ENCODE measurements at places on chromosomes 13 and 19.

- H3K36me3 ChIP-seq = no peaks in the 10 kb centered on the region
- no peak for DNase-seq
- no peaks in the 10 kb centered on the region for H3K27me3 ChIP-seq
- no peak overlapping the region for H3K27ac ChIP-seq
Observed at GRCh38 chr19:3084943-3085342, 9.2 kb upstream of the GNA11 start.

- no peak overlapping the region for H3K4me3 ChIP-seq
- no peaks in the 10 kb centered on the region for H3K27me3 ChIP-seq
- peaks cover 2% of the 10 kb centered on the region for H3K36me3 ChIP-seq
- H3K4me1 ChIP-seq = peaks cover 19% of the 10 kb centered on the region
- no peak for DNase-seq
- H3K27ac ChIP-seq = no peak overlapping the region
Observed at GRCh38 chr13:79593641-79594275, 112.8 kb downstream of the NDFIP2 start.

GRCh38 chr13:37047032-37047431 is 12.5 kb downstream of the SUPT20H start:
- no peaks in the 10 kb centered on the region for H3K4me1 ChIP-seq
- H3K4me3 ChIP-seq = no peak overlapping the region
- peaks cover 14% of the 10 kb centered on the region for H3K36me3 ChIP-seq
- H3K27me3 ChIP-seq = no peaks in the 10 kb centered on the region
- no peak for DNase-seq

DNA sequence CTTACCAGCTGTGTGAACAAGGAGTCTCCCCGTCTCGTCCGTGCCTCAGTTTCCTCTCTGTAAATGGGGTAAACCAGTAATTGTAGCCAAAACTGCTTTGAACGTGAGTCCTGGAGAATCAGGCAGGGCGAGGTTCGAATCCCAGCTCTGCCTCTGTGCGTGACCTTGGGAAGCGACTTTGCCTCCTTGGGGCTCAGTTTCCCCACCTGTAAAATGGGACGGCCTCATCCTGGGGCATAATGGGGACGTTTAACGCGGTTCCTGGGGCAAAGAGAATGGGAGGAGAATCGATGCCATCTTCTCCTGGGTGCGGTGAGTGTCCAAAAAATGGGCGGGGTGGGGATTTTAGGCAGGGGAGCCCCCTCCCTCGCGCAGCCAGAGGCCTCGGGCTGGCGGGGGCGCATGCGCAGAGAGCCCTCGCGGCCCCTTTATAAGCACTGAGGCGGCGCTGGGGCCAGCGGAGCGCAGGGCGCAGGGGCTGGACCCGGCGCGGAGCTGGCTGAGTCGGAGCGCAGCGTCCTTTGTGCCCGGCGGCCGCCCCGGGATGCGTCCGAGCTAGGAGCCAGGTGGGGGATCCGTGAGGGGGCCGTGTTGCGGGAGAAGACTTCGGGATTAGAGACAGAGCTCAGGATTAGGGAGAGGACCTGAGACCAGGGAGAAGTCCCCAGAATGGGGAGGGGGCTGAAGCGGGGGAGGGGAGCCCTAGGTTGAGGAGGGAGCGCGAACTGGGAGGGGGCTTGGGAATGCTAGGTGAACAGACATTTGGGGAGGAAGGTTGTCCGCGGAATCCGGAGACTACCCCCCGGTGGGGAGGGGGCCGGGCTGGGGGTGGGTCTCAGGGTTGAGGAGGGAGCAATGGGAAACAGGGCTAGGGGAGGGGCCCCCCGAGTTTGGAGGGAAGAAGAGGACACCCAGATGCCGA is at the start of gene NCAN:
Gene NCAN, plus strand, starts transcription at position 460 of the 922 bp plus-strand sequence. CDS start 4,996 bp downstream, outside the sequence.
- no peaks in the 10 kb centered on the region for H3K4me1 ChIP-seq
- H3K4me3 ChIP-seq = no peak within 1 kb of the TSS
- peaks cover 72% of the 10 kb centered on the region for H3K27me3 ChIP-seq
- no peak for DNase-seq
- no peaks in the 10 kb centered on the region for H3K36me3 ChIP-seq

DNA sequence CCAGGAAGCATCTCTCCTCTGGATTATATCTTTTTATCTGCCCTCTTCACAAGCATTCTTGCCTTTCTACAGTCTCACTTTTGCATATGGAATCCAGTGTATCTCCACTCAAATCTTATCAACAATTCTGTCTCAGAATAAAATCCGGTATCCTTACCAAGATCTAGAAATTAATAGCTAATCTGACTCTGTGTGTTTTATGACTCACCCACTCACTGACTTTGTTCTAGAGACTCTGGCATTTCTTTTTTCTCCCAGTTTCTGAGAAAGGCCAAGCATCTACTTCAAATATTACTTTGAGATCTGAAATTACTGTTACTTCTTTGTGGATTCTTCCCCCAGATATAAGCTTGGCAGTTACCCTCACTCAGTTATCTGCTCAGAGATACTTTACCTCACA is 913.5 kb upstream of the ATXN8OS start:
- no peak for DNase-seq
- no peak overlapping the region for H3K27ac ChIP-seq
- no peaks in the 10 kb centered on the region for H3K36me3 ChIP-seq
- no peak overlapping the region for H3K4me3 ChIP-seq
- H3K4me1 ChIP-seq = no peaks in the 10 kb centered on the region
- no peaks in the 10 kb centered on the region for H3K27me3 ChIP-seq

- H3K27ac ChIP-seq = no peak overlapping the region
- DNase-seq = no peak
- peaks cover 1% of the 10 kb centered on the region for H3K4me1 ChIP-seq
- no peaks in the 10 kb centered on the region for H3K27me3 ChIP-seq
Observed at GRCh38 chr13:35595181-35595580, 118.7 kb upstream of the MAB21L1 start.

DNA sequence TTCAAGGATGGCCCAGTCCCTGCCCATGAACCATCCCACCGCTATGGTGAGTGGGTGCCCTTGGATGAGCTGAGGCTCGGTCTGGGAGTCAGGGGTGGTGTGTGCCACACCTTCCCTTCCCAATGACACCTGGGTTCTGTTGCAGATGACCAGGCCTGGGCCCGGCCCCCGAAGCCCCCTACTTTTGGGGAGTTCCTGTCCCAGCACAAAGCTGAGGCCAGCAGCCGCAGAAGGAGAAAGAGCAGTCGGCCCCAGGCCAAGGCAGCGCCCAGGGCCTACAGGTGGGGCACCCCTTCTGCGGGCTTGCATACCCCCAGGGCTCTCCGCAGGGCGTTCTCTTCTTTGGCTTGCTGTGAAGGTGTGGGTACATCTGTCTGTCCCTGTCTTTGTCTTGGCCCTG is 4.3 kb upstream of the INAFM1 start:
- peak overlapping the region; percentile 59 for H3K27ac ChIP-seq
- no peak for DNase-seq
- no peak overlapping the region for H3K4me3 ChIP-seq
- peaks cover 2% of the 10 kb centered on the region for H3K27me3 ChIP-seq
- peaks cover 9% of the 10 kb centered on the region for H3K4me1 ChIP-seq

- peaks cover 38% of the 10 kb centered on the region for H3K27me3 ChIP-seq
- no peak overlapping the region for H3K27ac ChIP-seq
- no peak overlapping the region for H3K4me3 ChIP-seq
- H3K4me1 ChIP-seq = peaks cover 10% of the 10 kb centered on the region
- no peak for DNase-seq
Observed at GRCh38 chr13:109154546-109154945, 525.1 kb downstream of the MYO16 start.

GRCh38 chr13:77728265-77729125 is 31.0 kb downstream of the SLAIN1 start:
- no peak overlapping the region for H3K27ac ChIP-seq
- H3K27me3 ChIP-seq = no peaks in the 10 kb centered on the region
- peaks cover 33% of the 10 kb centered on the region for H3K4me1 ChIP-seq
- H3K36me3 ChIP-seq = peaks cover 31% of the 10 kb centered on the region

- no peaks in the 10 kb centered on the region for H3K4me1 ChIP-seq
- H3K27me3 ChIP-seq = no peaks in the 10 kb centered on the region
- no peak overlapping the region for H3K4me3 ChIP-seq
- H3K27ac ChIP-seq = no peak overlapping the region
Observed at GRCh38 chr13:77508959-77509620, 26.4 kb upstream of the SCEL start.

- H3K4me3 ChIP-seq = no peak overlapping the region
- no peak for DNase-seq
- no peak overlapping the region for H3K27ac ChIP-seq
- no peaks in the 10 kb centered on the region for H3K36me3 ChIP-seq
- H3K4me1 ChIP-seq = no peaks in the 10 kb centered on the region
Observed at GRCh38 chr13:89490661-89491060, 1819.5 kb downstream of the SLITRK5 start.

- peak overlapping the region; percentile 29 for H3K27ac ChIP-seq
- no peaks in the 10 kb centered on the region for H3K27me3 ChIP-seq
- no peak for DNase-seq
- H3K4me1 ChIP-seq = peaks cover 32% of the 10 kb centered on the region
- no peak overlapping the region for H3K4me3 ChIP-seq
- peaks cover 6% of the 10 kb centered on the region for H3K36me3 ChIP-seq
Observed at GRCh38 chr13:112994084-112994780, 25.2 kb downstream of the MCF2L start.

GRCh38 chr19:58319241-58319640 is 7.6 kb upstream of the ZSCAN22 start:
- H3K27me3 ChIP-seq = no peaks in the 10 kb centered on the region
- peaks cover 4% of the 10 kb centered on the region for H3K36me3 ChIP-seq
- H3K4me1 ChIP-seq = no peaks in the 10 kb centered on the region
- no peak overlapping the region for H3K27ac ChIP-seq

DNA sequence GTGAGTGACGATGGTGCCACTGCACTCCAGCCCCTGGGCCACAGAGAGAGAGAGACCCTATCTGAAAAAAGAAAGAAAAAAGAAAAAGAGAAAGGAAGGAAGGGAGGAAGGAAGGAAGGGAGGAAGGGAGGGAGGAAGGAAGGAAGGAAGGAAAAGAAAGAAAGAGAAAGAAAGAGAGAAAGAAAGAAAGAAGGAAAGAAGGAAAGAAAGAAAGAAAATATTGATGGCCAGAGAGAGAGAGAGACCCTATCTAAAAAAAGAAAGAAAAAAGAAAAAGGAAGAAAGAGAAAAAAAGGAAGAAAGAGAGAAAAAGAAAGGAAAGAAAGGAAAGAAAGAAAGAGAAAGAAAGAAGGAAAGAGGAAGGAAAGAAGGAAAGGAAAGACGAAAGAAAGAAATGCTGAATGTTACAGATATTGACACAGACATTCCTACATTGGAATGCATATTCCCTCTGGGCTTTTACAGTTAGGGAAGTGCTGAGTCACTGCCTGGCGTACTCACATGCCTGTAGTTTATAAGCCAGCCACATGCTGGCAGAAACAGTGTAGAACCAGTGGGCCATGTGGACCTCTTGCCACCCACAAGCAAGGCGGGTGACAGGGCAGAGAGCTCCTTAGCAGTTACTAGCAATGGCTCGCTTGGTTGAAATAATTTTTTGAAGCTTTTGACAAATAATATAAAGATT is 34.6 kb upstream of the SLC46A3 start:
- H3K36me3 ChIP-seq = no peaks in the 10 kb centered on the region
- H3K4me3 ChIP-seq = no peak overlapping the region
- no peaks in the 10 kb centered on the region for H3K27me3 ChIP-seq
- peak overlapping the region; percentile 86 for H3K27ac ChIP-seq
- no peak for DNase-seq
- H3K4me1 ChIP-seq = peaks cover 6% of the 10 kb centered on the region

GRCh38 chr13:30325668-30326067 is 18.3 kb upstream of the KATNAL1 start:
- no peak for DNase-seq
- H3K27ac ChIP-seq = no peak overlapping the region
- no peak overlapping the region for H3K4me3 ChIP-seq
- peaks cover 5% of the 10 kb centered on the region for H3K36me3 ChIP-seq
- no peaks in the 10 kb centered on the region for H3K27me3 ChIP-seq

- H3K27ac ChIP-seq = no peak overlapping the region
- H3K27me3 ChIP-seq = peaks cover 3% of the 10 kb centered on the region
- H3K4me3 ChIP-seq = no peak overlapping the region
- peaks cover 19% of the 10 kb centered on the region for H3K4me1 ChIP-seq
- peaks cover 1% of the 10 kb centered on the region for H3K36me3 ChIP-seq
Observed at GRCh38 chr13:44079413-44080205, 199.9 kb downstream of the LACC1 start.

DNA sequence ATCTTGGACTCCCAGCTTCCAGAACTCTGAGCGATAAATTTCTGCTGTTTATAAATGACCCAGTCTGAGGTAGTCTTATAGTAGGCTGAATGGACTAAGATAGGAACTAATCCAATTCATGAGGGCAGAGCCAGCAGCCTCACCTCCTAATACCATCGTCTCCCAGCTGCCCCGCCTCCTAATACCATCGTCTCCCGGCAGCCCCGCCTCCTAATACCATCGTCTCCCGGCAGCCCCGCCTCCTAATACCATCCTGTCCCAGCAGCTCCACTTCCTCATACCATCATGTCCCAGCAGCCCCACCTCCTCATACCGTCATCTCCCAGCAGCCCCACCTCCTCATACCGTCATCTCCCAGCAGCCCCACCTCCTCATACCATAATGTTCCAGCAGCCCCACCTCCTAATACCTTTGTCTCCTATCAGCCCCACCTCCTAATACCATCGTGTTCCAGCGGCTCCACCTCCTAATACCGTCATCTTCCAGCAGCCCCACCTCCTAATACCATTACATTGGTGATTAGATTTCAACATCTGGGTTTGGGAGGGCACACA is 2.4 kb upstream of the ARGLU1 start:
- H3K36me3 ChIP-seq = no peaks in the 10 kb centered on the region
- DNase-seq = peak; percentile 36

- H3K36me3 ChIP-seq = no peaks in the 10 kb centered on the region
- H3K4me1 ChIP-seq = peaks cover 37% of the 10 kb centered on the region
- DNase-seq = peak; percentile 70
- no peaks in the 10 kb centered on the region for H3K27me3 ChIP-seq
- peak overlapping the region; percentile 98 for H3K27ac ChIP-seq
Observed at GRCh38 chr19:13164343-13165161, 14.3 kb downstream of the IER2 start.

Measured in progenitor cell of endocrine pancreas (in vitro differentiated cells).